ENCODE measurements at places on chromosomes 2 and 18.

- DNase-seq, result no peak
These were observed 106.3 kb downstream of the GYPC start for GRCh38 chr2:126761981-126762878.

- no peak for DNase-seq
These were observed 342.7 kb downstream of the RND3 start for GRCh38 chr2:150144546-150145298.

GRCh38 chr2:23491591-23492336, 106.8 kb downstream of the KLHL29 start:
- no peak for DNase-seq

DNA sequence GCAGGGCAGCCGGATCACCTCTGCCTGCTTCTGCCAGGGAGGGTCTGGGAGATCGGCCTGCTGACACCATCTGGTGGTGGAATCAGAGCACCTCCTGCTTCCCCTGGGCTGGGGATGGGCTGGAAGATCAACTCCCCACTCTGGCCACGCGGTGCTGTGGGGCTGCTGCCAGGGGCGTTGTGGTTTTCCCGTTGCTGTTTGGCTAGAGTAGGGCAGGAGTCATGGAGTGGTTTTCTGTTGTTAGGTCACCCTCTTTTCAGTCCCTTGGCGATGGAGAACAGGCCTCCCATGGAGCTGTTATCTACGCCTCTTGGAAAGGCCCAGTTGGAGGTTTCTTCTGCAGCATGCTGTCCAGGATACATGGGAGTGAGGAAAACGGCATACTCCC, 15.2 kb downstream of the BCL2L11 start:
- no peak for DNase-seq

All from HS-5 (cell line).